ENCODE measurements at places on chromosomes 5 and 9. TPM values are rescaled to one million over a fixed set of nuclear protein-coding genes. Genes with fewer than 3 reads are reported as not detected.
A peak's percentile ranks its signal among the peaks of the same experiment; 100 is the strongest.

GRCh38 chr9:109121232-109121796 lies 1.6 kb upstream of the TMEM245 start:
- DNase-seq, result no peak

DNA sequence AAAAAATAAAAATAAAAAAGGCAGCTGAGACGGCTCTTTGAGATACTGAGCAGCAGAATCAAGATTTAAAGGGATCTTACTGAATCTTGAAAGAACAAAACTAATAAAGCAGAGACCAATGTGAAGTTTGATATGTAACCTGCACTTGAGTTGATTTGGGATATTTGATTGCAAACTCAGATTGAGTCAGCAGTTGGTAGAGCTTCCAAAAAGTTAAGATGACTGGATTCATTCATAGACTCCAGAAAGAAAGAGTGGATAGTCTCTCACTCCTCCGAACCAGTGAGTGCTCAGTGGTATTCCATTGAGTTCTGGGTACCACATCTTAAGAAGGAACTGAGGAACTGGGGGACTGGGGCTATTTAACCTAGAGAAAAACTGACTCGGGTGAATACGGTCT lies 52.7 kb upstream of the TESK1 start:
- DNase-seq, result no peak

DNA sequence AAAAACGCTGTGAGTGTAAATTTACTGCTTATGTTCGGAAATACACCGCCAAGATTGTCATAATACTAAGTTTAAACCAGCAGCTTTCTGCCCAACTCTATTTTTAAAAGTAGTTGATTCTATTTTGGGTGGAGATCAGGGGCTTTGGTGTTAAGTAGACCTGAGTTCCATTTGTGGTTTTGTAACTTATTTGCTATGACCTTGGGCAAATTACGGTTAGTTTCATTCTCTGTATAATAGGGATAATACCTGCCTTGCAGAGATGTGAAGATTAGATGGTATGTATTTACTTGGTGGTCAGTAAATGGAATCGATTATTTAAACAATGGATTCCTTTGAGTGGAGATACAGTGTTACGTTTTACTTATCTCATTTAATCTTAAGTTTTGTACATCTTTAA lies 1.6 kb downstream of the RAD23B start:
- DNase-seq, result no peak

GRCh38 chr5:132594170-132594569 lies 37.4 kb downstream of the RAD50 start:
- no peak for DNase-seq

DNA sequence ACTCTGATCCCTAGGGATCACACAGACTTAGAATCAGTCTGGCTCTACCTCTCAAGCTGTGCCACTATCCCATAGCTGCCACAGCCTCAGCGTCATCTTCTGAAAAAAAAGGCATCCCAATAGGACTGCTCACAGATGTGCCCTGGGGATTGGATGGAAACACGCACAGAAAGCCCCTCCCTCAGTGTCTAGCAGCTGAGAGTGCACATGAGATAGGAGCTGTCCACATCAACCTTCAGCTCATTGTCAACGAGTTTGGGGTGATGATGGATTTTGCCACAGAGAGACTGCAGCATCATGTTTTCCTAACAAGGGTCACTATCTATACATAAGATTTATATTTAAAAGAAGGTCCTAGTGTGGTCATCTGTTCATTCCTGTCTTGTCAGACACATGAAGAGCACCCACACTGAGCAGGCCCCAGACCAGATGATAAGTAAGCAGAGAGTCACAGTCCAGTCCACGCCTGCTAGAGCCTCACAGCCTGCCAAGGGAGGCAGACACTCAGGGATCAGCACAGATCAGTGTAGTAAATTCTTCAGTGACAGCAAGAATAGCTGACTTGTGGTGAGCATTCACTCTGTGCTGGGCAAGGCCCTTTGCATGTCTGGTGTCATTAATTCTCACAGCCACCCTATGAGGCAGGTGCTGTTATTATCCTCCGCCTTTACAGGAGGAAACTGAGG lies 25.8 kb downstream of the AFAP1L1 start:
- DNase-seq, result no peak

DNA sequence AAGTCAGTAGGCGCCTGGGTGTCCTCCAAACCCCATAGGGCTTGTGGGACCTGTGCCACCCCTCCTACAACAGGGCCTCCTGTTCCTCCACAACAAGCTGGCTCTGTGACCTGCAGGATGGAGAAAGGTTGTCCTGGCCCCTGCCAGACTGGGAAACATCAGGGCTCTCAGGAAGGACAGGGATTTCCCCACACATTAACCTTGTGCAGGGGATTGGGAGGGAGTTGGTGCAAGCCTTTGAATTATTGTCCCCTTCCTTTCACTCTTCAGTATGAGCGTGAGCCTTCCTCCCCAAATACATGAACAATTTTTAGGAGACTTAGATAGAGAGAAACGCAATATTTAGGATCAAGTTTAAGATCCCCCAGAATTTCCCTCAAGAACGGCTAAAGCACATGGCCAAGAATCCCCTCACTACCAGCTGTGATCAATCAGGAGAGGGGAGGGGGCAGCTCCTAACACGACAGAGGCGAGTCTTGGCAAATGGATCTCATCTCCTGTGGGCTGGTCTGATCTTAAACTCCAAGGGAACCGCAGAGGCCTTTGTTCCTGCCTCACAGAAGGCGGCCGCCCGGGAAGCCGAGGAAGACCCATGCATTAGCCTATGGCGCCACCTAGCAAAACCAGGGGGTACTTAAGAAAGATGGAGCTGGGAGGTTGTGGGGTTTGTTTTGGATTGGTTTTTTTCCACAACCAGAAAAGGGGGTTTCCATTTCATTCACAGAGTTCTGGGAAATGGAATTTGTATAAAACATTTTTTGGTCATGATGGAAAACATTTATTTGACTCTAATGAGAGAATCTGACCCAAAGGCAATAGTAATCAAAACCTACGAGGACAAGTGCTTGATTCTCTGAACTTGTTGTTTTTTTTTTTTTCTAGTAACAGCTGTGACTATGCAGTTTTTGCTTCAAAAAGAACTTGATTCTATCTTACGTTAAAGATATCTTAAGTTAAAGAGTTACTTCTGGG lies 36.1 kb upstream of the OSMR start:
- peak; percentile 80 for DNase-seq

DNA sequence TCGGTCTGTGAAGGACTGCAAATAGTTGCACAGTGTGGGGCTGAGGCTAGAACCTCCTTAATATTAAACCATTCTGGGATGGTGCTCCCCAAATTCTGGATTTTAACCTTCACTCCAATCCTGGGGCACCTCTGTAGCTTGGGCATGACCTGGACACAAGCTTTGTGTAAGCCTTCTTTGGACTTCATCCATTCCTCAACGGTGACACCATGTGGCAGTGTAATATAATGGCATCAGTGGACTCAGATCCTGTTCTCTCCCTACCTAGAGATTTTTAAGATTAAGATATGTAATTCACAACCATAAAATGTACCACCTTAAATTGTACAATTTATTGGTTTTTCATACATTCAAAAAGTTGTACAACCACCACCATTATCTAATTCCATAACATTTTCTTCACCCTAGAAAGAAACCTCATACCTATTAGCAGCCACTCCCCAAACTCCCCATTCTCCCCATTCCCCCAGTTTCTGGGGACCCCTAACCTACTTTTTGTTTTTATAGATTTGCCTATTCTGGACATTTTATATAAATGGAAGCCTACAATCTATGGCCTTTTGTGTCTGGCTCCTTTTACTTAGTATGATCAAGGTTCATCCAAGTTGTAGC lies 4.8 kb upstream of the PLGRKT start:
- DNase-seq, result no peak

- no peak for DNase-seq
These were observed 35.2 kb upstream of the SPARC start for GRCh38 chr5:151721812-151722391.

GRCh38 chr5:29169886-29170285 lies 2023.6 kb upstream of the CDH6 start:
- no peak for DNase-seq

DNA sequence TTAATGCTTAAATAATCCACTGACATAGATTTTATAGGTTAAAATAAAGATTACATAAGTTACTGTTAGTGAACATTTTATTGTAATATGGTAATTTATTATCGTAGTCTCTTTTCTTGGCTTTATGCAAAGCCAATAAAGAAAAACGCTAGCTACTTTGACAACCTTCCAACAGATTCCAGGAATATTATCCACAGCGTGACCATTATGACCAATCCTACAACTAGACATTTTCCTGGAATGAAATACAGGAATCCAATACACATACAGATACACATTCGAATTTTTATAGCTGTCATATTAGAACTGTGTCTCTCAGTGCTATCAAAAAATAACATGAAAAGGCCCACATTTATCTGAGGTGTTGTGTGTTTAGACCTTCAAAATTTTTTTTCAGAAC lies 13.1 kb downstream of the RPS23 start:
- DNase-seq, result no peak

- no peak for DNase-seq
These were observed 193.3 kb downstream of the PSAT1 start for GRCh38 chr9:78490231-78490630.

- no peak for DNase-seq
These were observed 665 bp downstream of the TCF7 start for GRCh38 chr5:134114886-134115805.

DNA sequence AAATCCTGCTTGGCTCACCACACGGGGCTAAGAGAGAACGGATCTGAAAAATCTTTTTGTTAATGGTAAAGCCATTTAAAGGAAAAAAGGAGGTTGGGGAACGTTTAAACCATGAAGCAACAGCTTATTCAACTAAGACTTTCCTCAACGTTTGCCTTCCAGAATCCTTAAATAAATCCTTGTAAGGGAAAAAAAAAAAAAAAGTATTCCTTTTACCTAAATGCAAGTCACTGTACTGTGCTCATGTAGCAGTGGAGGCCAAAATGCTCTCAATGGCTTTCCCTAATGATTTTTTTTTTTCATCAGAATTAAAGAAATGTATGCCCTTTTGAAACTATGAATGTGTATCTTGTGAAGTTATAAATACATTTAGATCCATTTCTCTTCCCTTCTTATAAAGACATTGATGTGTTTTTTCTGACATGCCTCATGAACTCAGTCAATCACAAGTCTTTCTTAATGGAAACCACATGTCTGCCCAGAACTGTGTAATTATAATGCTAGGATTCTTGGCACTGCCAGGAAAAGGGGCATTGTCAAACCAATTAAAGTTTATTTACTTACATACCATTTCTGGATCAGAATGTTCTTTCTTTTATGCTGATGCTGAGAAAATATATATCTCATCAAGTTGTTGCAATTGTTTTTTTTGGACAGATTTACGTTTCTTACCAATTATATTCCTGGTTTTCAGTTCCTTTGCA lies 107.5 kb downstream of the EBF1 start:
- DNase-seq, result no peak

- DNase-seq, result no peak
These were observed 49.3 kb upstream of the PPARGC1B start for GRCh38 chr5:149680810-149681221.

DNA sequence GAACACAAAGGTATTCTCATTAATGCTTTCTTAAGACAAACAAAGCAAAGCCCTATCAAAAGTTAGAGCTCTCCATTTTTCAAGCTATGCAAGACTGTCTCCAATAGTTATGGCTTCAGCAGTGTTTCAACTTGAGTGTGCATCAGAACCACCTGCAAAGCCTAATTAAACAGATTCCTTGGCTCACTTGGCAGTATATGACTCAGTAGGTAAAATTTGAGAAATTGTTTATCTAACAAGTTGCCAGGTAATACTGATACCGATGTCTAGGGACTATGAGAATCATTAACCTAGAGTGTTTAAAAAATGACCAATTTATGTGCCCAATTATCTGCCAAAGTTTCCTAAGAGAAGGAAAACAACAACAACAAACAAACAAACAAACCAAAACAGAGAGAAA lies 60.3 kb upstream of the PARP8 start:
- no peak for DNase-seq

- DNase-seq, result no peak
These were observed at the start of gene ZBTB34 for GRCh38 chr9:126860077-126860756. TSS of gene ZBTB34 (plus strand) at chr9:126860639. CDS start at chr9:126879400, 18,761 bp downstream.

SKP2 gene
- 11.1 TPM for total RNA-seq

OR1Q1 gene
- total RNA-seq, result not detected
